CD4-positive, CD25-positive, alpha-beta regulatory T cell (primary cell): ENCODE measurements at places on chromosomes 5 and 9.

GRCh38 chr9:2743937-2744529 lies 26.7 kb downstream of the KCNV2 start:
- DNase-seq: no peak

DNA sequence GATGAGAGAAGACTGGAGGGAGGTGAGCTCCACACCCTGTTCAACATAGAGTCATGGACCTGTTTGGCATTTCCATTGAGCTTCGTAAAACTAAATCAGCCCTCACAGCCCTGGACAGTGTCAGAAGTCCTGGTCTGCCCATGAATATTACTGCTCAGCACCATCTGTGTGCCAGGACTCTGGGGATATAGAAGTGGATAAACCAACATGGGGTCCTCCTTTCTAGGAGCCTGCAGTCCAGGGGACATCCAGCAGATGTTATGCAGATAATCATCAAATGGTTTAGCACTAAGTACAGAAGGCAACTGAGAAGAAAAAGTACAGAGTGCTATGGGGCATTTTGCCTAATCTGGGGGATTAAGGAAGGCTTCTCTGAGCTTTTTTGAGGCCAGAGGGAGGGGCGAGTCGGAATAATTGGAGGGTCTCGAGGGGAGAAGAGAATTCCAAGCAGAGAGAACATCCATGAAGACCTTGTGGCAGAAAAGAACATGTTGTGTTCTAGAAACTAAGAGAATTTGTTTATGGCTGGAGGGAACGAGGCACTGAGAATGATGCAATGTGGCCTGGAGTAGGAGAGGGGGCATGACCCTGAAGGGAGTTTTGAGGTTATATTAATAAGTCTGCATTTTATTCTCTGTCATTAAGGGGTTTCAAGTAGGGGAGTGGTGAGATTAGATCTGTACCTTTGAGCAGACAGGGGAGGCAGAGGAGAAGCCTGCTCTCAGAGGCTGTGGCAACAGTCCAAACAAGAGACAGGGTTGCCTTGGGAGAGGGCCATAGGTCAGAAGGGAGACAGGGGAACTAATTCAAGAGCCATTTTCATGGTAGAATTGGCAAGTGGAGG lies 63.5 kb upstream of the SLC2A8 start:
- DNase-seq: no peak

DNA sequence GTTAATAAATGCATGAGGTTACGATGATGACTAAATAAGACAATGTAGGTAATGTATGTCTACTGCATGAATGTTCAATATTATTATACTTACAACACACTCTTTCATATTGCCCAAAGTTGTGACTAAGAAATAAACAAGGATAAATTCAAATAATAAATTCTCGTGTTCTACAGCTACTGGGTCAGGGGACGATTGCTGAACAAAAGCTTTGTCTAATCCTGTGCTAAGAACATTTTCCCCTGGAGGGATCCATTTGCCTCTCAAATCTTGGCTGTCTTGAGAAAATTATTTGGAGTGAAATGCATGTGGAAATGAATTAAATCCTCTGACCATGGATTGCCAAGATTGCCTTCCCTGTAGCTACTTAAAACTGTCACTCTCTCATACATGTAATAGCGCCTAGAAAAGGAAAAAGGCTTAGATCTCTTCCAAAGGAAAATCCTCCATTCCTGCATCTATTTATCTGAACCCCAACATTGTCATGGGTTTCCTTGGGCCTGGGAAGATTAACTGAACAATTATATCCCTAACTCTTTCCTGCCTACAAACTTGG lies 893.8 kb upstream of the ACO1 start:
- DNase-seq: no peak

GRCh38 chr5:91142819-91143218 lies 240.3 kb downstream of the ARRDC3 start:
- DNase-seq: no peak

GRCh38 chr5:125813221-125813974 lies 609.8 kb upstream of the GRAMD2B start:
- no peak for DNase-seq

DNA sequence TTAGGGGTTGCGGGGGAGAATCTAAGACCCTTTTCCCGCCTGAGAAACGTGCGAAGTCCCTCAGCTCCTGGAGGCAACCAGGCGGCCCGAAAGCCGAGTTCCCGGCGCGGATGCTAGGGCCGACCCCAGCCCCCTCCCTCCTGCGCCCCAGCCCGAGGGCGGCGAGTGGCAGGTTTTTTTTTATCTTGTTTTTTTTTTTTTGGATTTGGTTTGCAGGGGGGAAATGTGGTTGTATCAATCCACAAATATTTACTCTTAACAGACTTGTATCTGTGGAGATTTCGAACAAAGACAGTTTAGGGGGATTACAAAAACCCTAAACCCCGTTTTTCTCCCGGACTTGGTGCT lies 10.7 kb downstream of the LMX1B start:
- no peak for DNase-seq

DNA sequence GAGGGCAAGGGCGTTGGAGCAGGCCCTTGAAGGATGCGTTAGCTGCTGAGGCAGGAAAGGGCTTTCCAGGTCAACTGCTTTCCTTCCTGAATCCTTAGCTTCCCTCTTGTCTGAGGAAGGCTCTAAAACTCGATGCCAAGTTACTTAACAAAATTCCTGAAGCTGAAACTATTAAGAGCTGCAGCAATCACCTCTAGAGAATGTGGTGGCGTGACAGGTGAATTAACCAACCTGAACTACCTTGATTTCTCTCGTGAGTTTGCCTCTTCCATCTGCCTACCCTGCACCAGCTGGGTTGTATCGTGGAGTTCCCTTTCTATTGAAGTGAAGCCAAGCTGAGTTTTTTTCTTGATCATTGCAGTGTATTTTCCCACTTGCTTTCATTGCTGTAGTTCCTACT lies 96.1 kb downstream of the PDE8B start:
- DNase-seq: no peak

- no peak for DNase-seq
These were observed 34.4 kb downstream of the INSYN2B start for GRCh38 chr5:169945831-169946261.

DNA sequence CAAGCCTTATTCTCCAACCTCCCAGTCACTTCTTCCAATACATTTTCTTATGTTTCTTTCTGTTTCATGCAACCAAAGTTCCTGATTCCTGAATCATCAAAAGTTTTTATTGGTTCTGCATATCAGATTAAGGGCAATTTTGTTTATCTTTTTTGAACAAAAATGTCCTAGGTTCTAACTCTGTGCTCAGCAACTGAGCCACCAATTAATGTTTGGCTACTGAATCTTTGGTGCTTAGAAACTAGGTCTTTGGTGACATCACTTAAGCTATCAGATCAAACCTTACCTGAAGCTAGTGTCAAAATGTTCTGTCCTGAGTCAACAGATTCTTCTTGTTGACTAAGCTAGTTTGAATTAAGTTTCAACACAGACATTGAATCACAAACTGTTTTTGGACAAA lies 56.1 kb downstream of the FGF18 start:
- DNase-seq: no peak

DNA sequence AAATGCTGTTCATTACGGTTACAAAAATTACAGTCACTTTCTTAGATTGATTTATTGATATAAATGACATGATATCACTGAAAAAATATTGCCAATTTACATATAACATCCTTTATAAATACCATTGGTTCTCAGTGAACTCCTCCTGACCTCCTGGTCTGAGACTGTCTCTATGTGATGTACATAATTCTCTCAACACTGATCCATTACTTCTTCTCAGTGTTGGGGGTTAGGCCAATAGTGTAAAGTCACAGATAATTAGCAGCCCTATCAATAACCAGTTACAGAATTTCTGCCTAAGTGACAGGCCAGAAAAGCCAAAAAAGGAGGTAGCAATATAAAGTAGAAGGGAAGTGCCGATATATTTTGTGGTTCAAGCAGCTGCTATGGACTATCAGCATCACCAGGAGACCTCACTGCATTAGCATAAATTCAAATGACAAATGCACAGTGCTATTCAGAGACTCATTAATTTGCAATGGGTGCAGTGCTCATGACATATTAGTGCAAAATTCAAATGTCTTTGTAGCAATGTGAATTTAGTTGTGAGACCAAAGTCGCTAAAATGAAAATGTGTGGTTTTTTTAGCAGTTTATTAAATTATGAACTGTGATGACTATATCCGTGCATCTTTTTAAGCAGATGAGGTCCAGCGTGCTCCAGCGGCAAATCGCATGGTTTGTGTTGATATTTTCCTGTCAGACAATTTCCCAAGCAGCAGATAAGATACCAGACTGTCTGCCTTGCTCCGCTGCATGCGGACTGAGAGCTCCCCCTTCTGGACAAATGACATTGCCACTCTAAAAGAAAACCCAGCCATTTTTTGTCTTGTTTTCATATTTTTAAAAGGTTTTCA lies 144.6 kb downstream of the CETN3 start:
- peak; percentile 12 for DNase-seq

- no peak for DNase-seq
These were observed 9.7 kb upstream of the TGFBI start for GRCh38 chr5:136018814-136019783.

GRCh38 chr5:134603059-134603458 lies 29.6 kb downstream of the SAR1B start:
- no peak for DNase-seq

DNA sequence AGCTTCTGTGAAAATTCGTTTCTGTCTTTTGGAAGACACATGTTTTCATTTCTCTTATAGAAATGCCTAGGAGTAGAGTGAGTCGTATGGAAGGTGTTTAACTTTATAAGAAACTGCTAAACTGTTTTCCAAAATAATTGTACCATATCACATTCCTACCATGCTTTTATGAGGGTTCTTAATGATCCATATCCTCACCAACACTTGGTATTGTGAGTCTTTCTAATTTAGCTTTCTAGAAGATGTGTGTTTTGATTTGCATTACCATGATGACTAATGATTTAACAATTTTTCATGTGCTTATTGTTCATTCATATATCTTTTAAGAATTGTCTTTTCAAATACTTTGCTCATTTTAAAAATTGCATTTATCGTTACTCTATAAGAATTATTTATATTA lies 223.6 kb downstream of the COMMD10 start:
- no peak for DNase-seq

DNA sequence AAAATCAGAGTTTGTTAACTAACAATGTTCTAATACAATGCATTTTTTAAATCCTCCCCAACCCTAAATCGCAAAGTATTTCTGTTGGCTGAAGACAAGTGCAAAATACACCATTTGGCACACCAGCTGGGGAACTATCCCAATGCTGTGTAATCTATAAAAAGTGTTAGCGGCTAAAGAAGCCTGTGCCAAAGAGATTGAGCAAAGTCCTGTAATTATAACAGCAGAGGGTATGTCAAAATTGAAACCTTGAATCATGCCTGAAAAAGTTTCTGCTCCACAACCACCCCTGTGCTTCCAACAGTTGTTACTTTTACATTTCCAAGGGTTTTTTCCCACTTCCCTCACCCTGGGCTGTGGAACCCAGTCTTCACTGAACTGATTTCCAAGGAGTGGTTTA lies 83.1 kb upstream of the PLPP6 start:
- DNase-seq: no peak

- DNase-seq: no peak
These were observed 472.0 kb downstream of the NFIB start for GRCh38 chr9:13841746-13842462.

DNA sequence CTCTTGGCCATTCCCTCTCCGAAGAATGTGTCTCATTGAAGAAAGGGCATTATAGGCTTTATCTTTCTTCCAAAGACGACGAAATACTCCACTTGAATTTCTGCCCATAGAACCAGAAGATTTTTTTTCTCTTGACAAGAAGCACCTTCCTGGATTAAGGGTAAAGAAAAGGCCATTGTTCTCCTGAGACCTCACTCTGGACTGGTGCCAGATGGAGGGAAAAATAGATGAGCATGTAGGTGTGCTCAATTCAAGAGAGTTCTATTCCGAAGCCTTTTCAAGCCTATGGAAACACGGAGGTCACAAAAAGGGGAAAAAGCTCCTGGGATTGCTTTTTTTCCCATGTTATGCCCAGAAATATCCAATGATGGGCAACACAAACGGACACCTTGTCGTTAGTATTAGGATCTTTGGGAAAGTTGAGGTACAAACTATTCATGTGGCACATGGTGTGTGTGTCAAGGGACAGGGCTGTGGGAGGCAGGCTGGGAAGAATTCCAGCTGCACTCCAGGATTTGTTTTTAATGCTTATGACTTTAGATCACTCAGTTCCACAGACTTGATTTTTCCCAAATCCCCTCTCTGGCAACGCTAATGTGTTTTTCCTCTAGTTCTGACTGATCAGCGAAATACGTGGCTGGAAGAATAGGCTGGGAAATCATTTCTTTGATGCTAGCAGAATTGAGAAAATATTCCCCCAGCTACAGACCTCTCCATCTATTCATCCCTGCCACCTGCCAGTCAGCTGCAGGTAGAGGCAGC lies 89.9 kb downstream of the SIL1 start:
- DNase-seq: no peak

GRCh38 chr5:130870691-130871090 lies 294.4 kb downstream of the HINT1 start:
- DNase-seq: no peak

DNA sequence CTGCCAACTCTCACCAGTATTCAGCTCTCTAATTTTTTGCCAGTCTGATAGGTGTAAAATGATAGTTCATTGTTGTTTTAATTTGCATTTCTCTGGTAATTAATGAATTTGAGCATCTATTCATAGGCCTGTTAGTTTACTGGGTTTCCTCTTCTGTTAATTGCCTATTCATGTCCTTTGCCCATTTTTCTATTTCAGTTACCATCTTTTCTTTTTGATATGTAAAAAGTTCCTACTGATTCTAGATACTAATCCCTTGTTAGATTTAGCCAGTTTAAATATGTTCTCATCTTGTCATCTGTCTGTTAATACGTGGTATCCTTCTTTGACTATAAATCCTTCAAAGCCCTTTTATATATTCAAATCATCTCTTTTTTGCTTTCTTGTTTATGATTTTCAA lies 247.8 kb downstream of the ARHGAP26 start:
- DNase-seq: no peak

DNA sequence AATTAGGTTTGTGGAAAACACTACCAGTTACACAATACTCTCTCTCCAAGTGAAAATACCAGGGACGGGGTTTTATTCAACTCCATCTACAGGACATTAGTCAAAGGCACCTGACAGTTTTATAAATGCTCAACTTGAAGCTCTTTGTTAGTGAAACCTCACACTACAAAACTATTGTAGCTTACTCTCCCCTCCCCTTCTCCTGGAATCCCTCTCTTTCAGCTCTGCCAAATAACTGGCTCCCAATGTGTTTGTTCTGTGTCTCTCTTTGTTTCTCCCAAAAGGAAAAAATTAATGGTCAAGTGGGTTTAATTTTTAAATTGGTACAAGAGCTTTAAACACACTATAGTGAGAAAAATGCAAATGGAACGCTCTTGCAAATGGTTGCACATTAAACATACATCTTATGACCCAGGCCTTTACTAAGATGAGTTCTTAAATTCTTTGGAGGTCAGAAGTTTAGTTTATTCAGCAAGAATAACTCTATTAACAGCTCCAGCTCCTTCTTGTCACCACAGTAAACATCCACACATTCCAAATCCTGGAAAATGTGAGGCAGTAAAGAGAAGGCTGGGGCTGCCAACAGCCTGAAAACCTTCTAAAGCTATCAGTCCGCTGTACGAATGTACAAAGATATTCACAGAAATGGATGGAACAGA lies 48.4 kb downstream of the ZNF608 start:
- DNase-seq: no peak

GRCh38 chr9:94533601-94534000 lies 21.3 kb upstream of the PCAT7 start:
- no peak for DNase-seq
